Right atrium auricular region (tissue), 2 donors: ENCODE measurements at places on chromosomes 5 and 9. TPM values are rescaled to one million over a fixed set of nuclear protein-coding genes. Genes with fewer than 3 reads are reported as not detected.

FGD3 gene
- total RNA-seq, result 3.3 TPM

TAF11L10 gene
- not detected for total RNA-seq

ADGRV1 gene
- total RNA-seq, result 1.4 TPM

SARDH gene
- total RNA-seq, result 0.63 TPM

EGR1 gene
- total RNA-seq, result 73.0 TPM

HTR4 gene
- total RNA-seq, result 4.3 TPM

LCP2 gene
- 6.5 TPM for total RNA-seq

C7 gene
- 687 TPM for total RNA-seq

FOXI1 gene
- not detected for total RNA-seq

PCDHGA7 gene
- 4.9 TPM for total RNA-seq

GABRA1 gene
- not detected for total RNA-seq

SPAG8 gene
- total RNA-seq, result 4.1 TPM

CCDC183 gene
- 2.5 TPM for total RNA-seq

ANKRD34B gene
- not detected for total RNA-seq

TMC1 gene
- total RNA-seq, result not detected

IL3 gene
- not detected for total RNA-seq

TMEM174 gene
- not detected for total RNA-seq

PRDM9 gene
- not detected for total RNA-seq

CSF1R gene
- 24.6 TPM for total RNA-seq

EIF4E1B gene
- not detected for total RNA-seq

GALNT12 gene
- 0.33 TPM for total RNA-seq

PPP3R2 gene
- not detected for total RNA-seq

MARCHF6 gene
- 89.5 TPM for total RNA-seq

RNF130 gene
- 51.3 TPM for total RNA-seq

PNPLA7 gene
- total RNA-seq, result 4.6 TPM

IL13 gene
- total RNA-seq, result not detected

RALGPS1 gene
- total RNA-seq, result 9.7 TPM

PCDHB9 gene
- total RNA-seq, result 2.5 TPM

C1QTNF3 gene
- 1.2 TPM for total RNA-seq

PTCD2 gene
- total RNA-seq, result 5.1 TPM

MYMK gene
- total RNA-seq, result not detected

PCDHB12 gene
- 1.8 TPM for total RNA-seq

FOXD4L4 gene
- not detected for total RNA-seq

FBXO4 gene
- 5.4 TPM for total RNA-seq

KCNN2 gene
- total RNA-seq, result 12.6 TPM

MARCHF11 gene
- 0.33 TPM for total RNA-seq

LMX1B gene
- 0.74 TPM for total RNA-seq

INIP gene
- total RNA-seq, result 12.6 TPM

SHOC1 gene
- total RNA-seq, result not detected

FRMD3 gene
- 31.4 TPM for total RNA-seq

SLC2A8 gene
- total RNA-seq, result 19.8 TPM

UGT3A1 gene
- total RNA-seq, result not detected
